Stimulated activated naive CD8-positive, alpha-beta T cell treated with anti-CD3 and anti-CD28 coated beads, Interleukin-15, amount 100 ng/mL, for 72 hours (primary cell): ENCODE measurements at places on chromosomes 2 and 18.
A peak's percentile ranks its signal among the peaks of the same experiment; 100 is the strongest.

GRCh38 chr18:33264566-33264965, 176.0 kb downstream of the CCDC178 start:
- no peak for DNase-seq

DNA sequence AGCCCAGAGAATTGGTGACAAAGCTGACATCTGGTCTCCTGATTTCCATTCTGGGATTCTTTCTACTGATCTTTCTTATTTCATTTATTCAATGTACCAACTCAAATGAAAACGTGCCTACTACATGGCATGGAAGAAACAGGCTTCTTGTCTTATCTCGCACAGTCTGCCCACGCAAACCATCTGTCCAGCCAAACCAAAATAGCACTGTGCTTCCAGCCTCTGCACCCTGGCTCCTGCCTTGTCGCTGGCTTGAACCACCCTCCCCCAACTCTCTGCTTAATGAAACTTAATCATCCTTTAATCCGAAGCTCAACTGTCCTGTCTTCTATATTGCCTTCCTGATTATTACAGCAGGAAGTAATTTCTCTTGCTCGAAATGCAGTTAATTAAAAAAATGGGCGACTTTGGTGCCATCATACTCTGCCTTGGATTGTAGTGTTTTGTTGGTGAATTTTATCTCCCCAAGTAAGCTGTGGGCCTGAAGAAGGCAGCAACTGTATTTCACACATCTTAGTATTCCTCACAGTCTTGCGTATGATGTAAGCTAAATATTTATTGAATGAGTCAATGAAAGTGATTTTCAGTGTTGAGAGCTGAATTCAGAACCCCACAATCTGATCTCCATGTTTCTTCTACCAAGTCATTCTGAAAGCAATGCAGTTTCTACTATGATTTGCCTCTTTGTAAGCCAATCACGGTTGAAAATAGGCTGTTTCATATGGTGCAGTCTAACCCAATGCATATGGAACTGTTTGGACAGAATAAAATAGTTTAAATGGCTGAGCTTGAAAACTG, 190.8 kb downstream of the TMEM247 start:
- no peak for DNase-seq

GRCh38 chr18:816869-817268, 4.8 kb upstream of the YES1 start:
- no peak for DNase-seq

DNA sequence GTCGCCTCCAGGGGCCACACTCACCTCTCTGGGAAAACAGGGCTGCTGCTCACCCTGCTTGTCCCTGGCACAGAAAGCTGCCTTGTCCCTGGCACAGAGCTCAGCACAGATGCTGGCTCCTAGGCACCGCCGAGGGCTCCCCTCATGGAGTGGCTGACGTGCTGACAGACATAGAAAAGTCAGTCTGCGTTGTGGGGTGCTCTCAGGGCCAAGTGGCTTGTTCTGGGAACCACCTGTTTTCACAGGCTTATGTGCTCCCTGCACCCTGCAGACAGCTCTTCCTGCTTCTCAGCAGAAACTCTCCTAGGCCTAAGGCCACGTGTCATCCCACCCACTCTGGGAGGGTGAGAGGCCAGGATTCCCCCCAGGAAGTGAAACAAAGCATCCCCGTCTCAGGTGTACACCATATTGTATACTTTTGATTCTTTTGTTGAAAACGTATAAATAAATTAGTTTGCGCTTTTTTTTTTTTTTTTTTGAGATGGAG, 84.7 kb upstream of the TMEM200C start:
- DNase-seq = no peak

DNA sequence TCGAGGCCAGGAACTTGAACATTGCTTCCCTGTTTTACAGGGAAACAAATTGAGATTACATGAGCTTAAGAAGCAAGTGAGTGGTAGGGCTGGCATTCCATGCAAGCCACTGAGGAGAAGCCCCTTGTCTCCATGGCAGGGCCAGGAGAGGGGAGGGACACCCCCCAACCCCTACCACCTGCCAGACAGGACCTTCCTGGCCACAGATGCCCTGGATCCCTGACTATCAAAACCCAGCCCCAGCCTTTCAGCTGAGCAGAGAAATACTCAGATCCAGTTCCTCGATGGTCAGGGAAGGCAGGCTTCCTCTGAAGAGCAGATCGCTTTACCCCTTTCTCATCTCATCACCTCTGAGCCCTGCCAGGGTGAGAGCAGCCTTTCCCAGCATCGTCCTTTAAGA, 53.8 kb upstream of the ALPP start:
- no peak for DNase-seq

- no peak for DNase-seq
Observed at GRCh38 chr18:31579375-31579774, 12.3 kb upstream of the TTR start.

- peak; percentile 2 for DNase-seq
Observed at GRCh38 chr2:122451040-122451439, 695.6 kb downstream of the TSN start.

DNA sequence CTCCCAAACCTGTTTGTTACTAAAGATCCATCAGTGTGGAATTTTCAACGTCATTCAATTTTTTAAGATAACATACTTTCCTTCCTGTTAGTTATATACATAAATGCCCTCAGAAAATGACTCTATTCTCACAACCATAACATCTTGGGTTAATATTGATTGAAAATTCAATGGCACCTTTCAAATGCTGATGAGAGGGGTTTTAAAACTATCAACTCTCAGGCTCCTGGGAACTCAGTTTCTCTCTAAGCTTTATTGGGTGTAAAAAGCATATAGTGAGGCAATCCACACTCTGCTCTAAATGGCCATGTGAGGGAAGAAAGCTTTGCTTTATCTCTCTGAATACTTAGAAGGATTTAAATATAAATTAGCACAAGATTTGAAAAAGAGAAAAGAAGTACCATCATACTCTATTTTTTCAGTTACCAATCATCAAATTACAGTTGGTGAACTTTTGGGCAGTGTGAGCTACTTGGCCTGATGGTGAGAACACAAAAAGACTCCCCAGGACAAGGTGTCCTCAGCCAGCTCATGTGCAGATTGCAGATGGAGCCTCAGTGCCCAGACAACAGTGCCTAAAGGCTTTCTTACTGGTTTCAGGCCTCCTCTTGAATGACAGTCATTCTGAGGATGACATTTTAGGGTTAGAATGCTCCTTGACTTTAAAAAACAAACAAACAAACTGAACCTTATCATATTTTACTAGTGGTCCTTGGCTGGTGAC, 24.6 kb upstream of the CERS6 start:
- DNase-seq = no peak

GRCh38 chr2:179646173-179646769, 215.1 kb downstream of the ZNF385B start:
- no peak for DNase-seq

DNA sequence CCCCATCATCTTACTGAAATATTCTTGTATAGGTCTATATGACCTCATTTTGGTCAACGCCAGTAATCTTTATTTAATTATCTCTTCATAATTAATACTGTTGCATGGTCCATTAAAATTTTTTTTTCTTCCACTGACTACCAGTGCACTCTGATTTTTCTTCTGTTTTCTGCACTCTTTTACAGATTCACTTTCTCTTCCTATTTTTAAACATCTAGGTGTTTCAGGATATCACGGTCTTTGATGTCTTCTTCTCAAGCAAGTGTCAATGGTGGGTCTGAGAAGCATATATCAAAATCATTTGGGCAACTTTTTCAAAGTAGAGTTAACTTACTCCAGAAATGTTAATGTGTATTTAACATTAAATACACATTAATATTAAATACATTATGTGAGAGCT, 51.4 kb downstream of the CCDC141 start:
- no peak for DNase-seq

DNA sequence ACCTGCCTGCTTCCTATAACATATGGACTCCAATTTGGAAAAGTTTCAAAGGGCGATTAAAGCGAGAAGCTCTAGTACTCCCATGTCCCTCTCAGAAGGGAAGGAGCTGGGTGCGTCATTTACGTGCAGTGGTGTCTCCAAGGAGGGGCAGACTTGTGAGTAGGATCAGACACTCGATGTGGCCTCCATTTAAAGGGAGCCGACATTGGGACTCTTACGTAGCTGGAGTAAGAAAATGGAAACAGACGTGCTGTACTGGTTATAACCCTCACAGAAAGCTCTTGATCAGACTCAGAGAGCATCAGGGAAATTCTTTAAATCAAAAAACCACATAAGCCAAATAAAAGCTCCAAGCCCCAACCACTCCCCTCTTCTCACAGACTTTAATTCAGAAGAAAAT, 198.5 kb downstream of the KLHL29 start:
- no peak for DNase-seq

GRCh38 chr2:206739271-206739670, 21.1 kb upstream of the DYTN start:
- no peak for DNase-seq

DNA sequence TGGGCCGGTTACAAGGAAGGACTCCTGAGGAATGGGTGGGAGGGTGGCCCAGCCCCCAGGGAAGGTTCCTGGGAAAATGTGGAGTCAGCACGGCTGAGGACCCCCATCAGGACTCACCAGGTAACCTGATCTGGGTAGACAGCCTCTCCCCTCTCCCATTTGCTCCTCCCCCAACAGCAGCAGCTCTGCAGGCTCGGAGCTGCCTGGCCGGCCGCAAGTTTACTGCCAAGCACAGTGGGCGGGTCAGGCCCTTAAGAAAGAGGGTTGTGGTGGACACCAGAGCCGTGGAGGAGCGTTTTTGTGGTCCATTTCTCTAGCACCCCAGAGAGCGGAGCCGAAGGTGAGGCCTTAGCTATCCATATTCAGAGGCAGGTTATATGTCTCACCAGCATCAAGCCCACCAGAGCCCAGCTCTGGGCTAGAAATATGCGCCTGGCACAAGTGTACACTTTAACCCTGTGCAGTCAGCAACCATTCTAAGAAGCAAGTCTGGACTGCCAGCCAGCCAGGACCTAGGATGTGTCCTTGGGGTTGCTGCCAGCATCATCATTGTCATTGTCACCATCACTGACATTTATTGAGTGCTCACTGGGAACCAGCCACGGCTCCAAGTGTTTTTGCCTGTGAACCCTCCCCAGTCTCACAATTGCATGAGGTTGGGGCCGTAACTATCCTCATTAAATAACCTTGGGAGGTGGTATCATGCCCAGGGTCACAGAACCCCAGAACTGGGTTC, 190.1 kb downstream of the KLHL29 start:
- no peak for DNase-seq

GRCh38 chr2:12755384-12755783, 38.6 kb downstream of the TRIB2 start:
- no peak for DNase-seq

GRCh38 chr2:134206031-134206430, 47.8 kb upstream of the MGAT5 start:
- DNase-seq = no peak

DNA sequence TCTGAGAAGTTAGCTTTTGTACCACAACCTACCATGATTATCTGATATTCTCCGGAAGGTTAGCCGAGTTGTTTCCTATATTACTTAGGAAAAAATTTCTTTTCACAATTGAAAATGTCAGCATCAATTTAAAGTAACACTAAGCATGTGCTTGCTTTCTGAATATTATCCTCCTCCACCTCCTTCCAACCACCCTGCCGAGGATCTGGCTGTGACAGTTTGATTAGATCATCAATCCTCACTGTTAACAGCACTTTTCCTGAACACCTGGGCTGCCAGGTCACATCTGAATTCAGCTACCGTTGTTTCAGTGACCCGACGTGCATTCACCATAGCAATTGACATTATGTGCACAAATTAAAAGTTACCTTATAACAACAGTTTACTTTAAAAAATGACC, 207.0 kb downstream of the ZNF407 start:
- no peak for DNase-seq

- DNase-seq = no peak
Observed at GRCh38 chr18:34972765-34973414, 68.3 kb upstream of the MAPRE2 start.

GRCh38 chr18:12254136-12254819, at the start of gene CIDEA:
TSS of gene CIDEA (plus strand) at chr18:12254361. CDS start at chr18:12254384, 23 bp downstream.
- DNase-seq = no peak
